ENCODE measurements at places on chromosomes 13 and 19. TPM values are rescaled to one million over a fixed set of nuclear protein-coding genes. Genes with fewer than 3 reads are reported as not detected.

DNA sequence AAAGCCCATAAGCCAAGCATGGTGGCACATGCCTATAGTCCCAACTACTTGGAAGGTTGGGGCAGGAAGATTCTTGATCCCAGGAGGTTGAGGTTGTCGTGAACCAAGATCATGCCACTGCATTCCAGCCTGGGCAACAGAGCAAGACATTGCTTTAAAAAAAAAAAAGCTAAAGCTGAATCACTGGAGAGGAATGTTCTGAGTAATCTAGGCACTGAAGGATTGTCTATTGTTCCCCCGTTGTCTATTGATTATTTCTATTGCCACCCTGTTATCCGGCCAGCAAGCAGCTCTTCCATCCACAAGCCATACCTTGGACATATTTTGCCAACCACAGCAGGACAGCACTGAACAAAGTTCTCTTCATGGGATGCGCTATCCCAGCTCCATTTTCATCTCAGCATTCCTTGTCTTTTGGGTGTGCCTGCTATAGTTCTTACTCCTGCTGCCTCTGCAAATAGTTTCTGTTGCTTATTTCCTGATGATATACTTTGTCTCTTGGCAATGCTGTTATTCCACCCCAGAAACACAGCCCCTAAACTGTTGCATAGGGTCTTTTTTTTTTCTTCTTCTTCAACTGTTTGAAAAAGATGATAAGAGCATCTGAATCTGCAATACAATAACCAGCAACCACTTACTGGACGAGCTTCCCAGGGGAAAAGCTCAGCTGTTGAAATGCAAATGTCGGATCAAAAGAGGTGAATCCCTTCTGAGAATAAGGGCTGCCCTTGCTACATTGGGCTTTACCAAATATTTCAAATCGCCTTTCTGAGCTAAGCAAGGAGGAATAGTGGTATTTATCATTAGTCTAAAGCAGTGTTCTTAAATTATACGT is 22.2 kb upstream of the SIAH3 start:
- no peak for DNase-seq

GRCh38 chr13:66618702-66619101 is 611.4 kb downstream of the PCDH9 start:
- DNase-seq: peak; percentile 36

ZNF285 gene
- polyA plus RNA-seq: 4.3 TPM

DNA sequence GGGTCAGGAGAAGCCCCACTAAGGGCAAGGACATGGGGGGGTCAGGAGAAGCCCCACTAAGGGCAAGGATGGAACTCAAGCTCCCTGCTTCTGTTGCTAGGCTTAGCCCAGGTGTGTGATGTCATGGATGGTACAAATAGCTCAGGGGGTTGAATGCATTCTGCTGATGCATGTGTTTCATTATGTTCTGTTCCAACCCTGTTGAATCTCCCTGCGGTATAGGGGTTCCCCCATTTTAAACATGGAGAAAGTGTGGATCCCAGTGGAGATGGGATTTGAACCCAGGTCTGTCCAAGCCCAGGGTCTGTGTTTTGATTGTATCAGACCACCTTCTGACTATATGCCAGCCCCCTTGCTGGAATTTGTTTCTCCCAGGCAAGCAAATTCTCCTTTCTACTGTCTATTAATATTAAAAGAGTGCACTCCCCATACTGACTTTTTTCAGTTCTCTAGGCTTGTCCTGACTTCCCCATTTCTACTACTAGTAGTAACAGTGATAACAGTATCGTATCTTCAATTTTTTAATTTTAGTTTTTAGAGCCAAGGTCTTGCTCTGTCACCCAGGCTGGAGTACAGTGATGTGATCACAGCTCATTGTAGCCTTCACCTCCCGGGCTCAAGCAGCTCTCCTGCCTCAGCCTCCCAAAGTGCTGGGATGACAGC is 6.7 kb downstream of the ZNF865 start:
- DNase-seq: no peak

- no peak for DNase-seq
These were observed 22.2 kb downstream of the VSTM2B start for GRCh38 chr19:29547981-29548380.

DNA sequence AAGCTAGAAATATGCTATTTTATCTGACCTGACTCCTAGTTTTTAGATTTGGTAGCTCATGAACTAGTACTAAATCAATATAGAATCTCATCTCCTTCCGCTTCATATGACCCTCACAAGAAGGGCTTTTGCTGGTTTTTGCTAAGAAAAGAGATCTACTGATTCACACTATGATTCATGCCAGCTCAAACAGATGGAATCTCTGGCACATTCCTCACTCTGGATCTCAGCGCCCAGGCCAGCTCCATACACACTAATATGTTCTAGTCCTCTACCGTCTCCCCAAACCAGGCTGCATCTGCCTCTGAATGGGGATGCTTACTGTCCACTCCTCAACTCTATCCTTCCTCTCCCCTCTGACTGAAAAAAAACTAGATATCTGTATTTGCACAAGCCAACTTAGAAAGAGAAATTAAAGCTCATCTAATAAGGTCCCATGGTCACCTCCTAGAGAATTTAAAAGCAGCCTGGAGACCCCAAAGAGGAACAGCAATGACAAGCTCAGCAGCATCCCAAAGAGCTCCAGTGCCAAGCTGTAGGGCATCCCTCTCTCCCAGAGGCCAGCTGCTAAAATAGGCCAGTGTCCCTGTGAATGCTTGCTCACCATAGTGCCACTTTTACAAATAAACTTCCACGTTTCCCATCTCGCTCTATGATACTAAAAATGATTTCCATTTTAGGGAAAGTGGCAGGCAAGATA is 74.9 kb downstream of the LHFPL6 start:
- peak; percentile 65 for DNase-seq

DNA sequence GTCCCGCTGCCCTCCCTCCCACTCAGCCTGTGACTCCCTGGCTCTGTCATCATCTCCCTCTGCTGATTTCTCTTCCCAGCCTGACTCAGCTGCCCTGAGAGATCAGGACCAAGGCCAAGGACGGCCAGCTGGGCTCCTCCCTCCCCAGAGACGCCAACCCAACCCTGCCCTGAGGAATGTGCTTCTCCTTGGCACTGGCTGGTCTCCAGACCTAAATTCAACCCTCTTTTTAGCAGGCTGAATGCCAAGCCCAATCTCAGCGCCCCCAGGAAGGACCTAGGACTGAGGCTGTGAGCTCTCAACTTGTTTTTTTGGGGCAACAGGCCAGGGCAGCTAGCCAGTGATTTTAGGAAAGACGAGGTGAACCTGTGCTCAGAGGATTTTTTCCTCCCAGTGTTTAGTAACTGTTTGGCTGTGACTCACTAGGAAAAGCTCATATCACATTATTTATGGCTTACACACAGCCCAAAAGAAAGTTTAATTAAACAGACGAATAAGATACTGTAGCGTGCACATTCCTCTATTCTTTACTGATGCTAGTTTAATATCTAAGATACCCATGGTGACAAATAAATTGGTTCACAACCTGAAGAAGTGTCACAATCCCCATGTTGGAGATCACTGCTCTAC is 7.4 kb upstream of the IGFL1 start:
- peak; percentile 98 for DNase-seq

APOC4 gene
- not detected for polyA plus RNA-seq

GRCh38 chr13:37966266-37966665 is 96.7 kb upstream of the TRPC4 start:
- no peak for DNase-seq

- peak; percentile 82 for DNase-seq
These were observed 17.9 kb downstream of the BRSK1 start for GRCh38 chr19:55301459-55302317.

- no peak for DNase-seq
These were observed 1374.8 kb downstream of the PCDH9 start for GRCh38 chr13:65855242-65855805.

GRCh38 chr19:2659856-2660432 is 42.5 kb downstream of the GNG7 start:
- no peak for DNase-seq

Measured in A549 (cell line).